Right hindlimb (tissue), 1 donor: ENCODE measurements at places on chromosomes 4 and X.

- no peak for DNase-seq
Observed at GRCh38 chrX:109283870-109284269, 198.0 kb downstream of the GUCY2F start.

DNA sequence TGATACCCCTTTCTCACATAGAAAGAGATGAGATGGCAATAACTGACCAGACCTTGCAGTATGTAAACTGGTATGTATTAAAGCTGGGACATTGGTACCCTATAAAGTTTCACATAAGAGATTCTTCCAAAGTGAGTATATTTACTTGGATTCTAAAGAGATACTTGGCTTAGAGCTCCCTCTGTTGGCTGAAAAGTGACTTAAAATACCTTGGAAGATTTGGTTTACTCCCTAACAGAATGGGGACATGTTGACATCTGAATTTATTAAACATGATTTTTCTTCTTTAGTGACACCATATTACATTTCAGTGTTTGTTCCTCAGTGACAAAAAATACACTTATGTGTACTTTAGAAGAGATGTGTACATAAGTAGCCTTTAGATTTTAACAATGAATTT is 47.9 kb upstream of the RGN start:
- DNase-seq, result no peak

GRCh38 chr4:28886934-28887333 is 1833.2 kb upstream of the PCDH7 start:
- no peak for DNase-seq

- DNase-seq, result no peak
Observed at GRCh38 chr4:112343330-112344080, 46.3 kb downstream of the ALPK1 start.

- no peak for DNase-seq
Observed at GRCh38 chr4:48898733-48899431, 7.7 kb downstream of the OCIAD2 start.

DNA sequence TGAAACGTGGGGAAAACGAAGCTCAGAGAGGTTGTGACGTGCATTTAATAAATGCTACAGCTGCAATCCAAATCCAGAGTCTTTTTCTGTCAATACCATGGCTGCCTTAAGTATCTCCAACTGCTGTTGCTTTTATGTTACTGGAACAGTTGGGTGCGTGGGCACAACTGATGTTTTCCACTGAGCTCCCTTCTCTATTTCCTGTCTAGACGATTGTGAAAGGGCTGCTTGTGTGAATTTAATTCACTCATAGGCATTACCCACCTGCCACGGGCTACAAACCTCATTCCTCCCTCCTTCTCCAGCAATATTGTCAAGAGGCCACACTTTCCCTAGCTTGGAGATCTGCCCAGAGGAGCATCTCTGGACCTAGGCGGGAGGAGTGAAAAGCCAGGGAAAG is 526.0 kb downstream of the MID1IP1 start:
- DNase-seq, result no peak

DNA sequence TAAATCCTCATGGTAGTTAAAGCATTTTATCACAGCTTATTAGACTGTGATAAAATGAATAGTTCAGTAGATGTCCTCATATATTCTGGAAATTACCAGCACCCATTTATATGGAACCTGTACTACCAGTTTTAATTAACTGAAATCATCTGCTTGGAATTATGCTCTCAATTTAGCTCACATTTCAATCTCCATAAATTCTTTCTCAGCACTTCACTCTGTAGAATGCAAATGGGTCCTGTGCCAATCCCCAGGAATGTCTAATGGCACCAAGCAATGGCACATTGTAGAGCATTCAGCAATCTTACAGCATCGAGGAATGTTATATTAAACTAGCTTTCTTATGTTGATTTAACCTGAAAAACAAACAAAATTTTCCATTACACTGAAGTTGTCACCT is 355.1 kb downstream of the PDHA2 start:
- DNase-seq, result no peak

- DNase-seq, result no peak
Observed at GRCh38 chr4:8404791-8405515, 35.6 kb downstream of the ACOX3 start.

DNA sequence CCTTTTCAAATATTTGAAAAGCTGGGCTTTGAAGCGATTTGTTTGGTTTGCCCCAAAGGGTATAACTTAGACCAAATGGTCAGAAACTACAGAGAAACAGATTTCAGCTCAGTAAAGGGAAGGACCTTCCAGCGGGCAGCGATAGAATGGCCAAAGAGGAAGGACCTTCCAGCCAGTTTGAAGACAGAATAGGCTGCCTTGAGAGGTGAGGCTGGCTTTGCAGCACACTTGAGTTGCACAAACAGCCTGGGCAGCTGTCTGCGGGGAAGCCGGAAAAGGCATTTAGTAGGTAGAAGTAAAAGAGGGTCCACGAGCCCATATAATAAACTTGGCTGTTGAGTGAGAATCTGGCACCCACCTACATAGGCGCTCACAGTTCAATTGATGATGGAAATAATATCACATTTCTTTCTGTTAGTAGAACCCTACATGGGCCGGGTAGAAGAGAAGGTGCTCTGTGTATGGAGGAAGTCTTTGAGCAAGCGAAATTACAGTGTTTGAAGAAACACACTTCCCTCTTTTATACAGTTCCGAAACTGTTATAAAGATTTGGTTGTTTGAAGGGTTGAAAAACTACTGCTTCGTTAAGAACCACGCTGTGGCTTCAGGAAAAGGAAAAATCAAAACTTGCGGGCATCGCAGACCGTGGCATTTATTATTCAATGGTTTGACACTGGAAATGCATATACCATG is 75.0 kb upstream of the SORBS2 start:
- no peak for DNase-seq

- DNase-seq, result no peak
Observed at GRCh38 chrX:150625875-150626274, 57.5 kb downstream of the MTM1 start.

- no peak for DNase-seq
Observed at GRCh38 chr4:86972997-86973396, 38.2 kb downstream of the AFF1 start.

GRCh38 chr4:94690851-94691254 is 66.9 kb upstream of the BMPR1B start:
- no peak for DNase-seq

- no peak for DNase-seq
Observed at GRCh38 chr4:6824772-6825402, 42.4 kb downstream of the KIAA0232 start.

- no peak for DNase-seq
Observed at GRCh38 chr4:120198411-120198810, 131.8 kb upstream of the MAD2L1 start.

DNA sequence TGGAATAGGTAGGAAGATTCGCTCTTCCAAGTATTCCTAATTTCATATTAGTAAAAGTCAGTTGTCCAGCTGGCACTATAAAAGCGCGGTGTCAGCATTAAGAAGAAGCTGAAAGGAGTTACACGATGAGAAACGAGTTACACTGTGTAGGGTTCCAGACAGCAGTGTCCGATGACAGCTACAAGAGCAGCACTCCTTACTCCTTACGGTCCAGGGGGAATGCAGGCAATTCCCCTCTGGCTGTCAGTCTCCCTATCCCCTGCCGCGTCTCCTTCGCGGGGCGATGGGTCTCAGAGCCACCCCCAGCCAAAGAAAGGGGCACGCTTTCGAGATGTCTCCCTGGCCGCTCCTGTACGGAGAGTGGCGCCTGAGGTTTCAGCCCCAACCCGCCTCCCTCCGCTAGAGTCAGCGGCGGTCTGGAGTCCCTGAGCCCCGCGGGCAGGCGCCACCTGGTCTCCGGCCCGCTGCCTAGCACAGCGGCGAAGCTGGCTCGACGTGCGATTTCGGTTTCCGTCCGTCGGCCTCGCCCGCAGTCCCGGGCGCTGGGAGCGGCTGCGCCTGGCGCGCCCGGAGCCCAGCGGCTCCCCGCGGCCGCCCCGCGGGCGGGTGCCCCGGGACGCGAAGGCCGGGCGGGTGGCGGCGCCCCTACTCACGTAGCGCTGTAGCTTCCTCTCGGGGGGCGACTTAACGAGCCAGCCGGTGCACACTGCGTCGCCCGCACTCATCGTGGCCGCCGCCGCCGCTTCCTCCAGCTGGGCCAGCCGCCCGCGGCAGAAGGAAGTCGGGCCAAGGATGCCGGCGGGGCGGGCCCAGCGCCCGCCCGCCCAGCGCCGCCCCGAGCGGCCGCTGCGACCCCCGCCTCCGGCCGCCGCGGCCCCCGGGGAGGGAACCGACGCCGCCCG is at the start of gene GAB3:
Gene GAB3, minus strand, starts transcription at position 777 of the 902 bp plus-strand sequence. Its CDS starts 52 bp downstream, at position 725.
- DNase-seq, result peak; percentile 36

DNA sequence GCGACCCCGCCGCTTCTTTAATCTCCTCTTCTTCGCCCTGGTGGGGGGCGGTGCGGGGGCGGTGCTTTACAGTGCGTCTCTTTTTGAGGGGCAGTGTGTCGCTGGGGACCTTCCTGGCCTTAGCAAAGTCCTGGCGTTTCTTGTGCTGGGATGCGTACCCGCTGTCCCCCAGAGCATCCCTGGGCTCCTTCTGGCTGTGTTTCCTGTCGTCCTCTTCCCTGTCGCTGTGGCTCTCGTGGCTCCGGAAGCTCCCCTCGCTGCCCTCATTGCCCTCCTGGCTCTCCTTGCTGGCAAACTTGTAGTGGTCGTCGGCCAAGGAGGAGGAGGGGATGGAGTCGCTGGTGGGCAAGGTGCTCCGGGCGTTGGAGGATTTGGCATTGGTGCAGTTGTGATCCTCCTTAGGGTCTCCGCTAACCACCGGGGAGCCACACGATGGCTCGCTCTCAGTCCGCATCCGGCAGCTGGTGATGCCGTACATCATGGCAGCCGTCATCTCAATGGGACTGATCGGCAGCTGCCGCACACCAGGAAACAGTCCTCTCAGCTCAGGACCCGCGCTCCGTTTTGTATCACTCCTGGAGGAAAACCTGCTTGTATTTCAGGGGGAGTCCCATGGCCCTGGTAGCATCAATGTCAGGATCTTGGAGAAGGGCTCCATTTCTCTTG is 30.4 kb upstream of the TMSB15A start:
- no peak for DNase-seq

DNA sequence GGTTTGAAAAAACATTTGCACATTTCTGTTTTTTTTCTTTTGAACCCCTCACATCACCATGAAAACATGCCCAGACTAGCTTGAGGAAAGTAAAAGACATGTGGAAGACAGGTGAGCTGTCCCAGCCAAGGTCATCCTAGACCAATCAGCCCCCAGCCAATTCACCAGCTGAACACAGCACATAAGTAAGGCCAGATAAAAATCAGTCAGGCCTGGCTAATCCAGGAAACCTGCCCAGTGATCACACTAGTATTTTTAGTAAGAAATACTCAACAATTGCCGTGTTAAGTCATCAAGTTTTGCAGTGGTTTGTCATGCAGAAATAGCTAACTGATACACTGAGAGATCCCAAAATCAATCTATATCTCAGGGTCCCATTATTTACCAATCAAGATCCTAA is 4.4 kb upstream of the SMR3A start:
- DNase-seq, result no peak

DNA sequence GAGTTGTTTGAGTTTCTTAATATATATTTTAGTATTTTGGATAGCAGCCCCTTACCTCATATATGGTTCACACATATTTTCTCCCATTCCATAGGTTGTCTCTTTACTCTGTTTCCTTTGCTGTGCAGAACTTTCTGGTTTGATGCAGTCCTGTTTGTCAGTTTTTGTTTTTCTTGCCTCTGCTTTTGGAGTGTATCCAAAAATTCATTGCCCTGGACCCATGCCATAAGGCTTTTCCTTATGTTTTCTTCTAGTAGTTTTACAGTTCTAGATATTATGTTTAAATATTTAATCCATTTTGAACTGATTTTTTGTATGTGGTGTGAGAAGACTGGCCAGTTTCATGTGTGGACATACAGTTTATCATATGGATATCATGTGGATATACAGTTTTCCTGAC is 58.5 kb upstream of the NUDT6 start:
- DNase-seq, result no peak

GRCh38 chr4:98006060-98006459 is 137.2 kb downstream of the STPG2 start:
- no peak for DNase-seq

GRCh38 chrX:104254442-104255115 is at the start of gene ESX1:
TSS of gene ESX1 (minus strand) at chrX:104254933. CDS start at chrX:104254849, 84 bp downstream.
- no peak for DNase-seq

GRCh38 chr4:791898-792625 is 33.9 kb downstream of the CPLX1 start:
- DNase-seq, result peak; percentile 73

DNA sequence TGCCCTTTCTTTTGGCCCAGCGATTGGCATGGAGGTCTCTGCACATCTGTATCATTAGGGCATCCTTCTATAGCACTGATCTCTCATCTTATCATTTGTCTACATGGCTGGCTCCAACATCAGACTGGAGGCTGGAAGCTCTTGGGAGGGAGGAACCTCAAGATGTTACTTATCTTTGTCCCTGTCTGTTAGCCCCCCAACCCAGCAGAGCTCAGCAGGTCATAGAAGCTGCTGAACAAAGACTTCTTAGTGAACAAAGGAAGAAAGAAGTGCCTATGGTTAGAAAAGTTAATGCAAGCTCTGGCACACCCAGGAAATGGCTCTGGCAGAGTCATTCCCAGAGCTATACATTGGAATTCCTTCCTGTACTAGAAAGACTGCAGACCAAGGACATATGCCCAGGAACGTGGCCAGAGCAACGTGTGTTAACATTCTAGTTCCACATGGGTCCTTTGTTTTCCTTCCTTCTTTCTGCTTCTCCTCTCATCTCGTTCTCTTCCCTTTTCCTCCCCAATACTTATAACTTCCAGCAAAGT is 74.0 kb downstream of the SEL1L3 start:
- DNase-seq, result no peak

- DNase-seq, result no peak
Observed at GRCh38 chr4:25060241-25060962, 29.7 kb upstream of the LGI2 start.

DNA sequence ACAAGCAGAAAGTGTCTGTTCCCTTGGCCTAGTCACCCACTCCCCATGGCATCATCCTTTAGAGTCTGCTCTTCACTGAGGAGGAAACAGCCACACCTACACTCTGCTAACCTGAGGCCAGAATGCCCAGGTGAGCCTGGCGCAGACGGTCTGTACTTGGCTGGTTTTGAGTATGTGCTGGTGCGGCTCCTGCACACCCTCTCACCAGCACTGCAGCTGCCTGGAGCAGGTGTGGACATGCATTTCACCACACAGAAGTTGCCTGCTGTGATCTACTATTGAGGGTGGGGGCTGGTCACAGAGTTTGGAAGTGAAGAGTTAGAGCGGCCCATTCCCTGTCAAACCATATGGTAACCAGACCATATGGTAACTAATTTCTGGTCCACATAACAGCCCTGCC is 39.5 kb downstream of the KANTR start:
- DNase-seq, result no peak

DNA sequence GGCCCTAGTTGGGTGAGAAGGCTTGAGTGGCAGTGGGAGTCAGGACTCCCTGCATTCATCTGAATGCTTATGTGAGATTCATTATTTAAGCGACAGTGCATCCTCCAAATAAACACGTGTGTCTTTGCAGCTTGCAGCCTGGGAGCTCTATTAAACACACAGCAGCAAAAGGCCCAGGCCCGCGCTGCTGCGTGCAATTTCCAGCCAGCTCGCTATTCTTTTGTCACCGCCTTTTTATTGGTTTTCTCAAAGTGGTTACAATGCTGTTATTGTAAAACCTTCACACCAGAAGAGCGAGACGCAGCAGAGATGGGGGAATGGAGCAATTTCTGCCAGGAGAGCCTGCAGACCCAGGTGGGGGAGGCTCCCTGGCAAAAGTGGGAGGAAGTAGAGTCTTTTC is 252.5 kb downstream of the BCOR start:
- DNase-seq, result no peak

GRCh38 chrX:68431836-68432235 is 1.5 kb downstream of the OPHN1 start:
- DNase-seq, result no peak

- no peak for DNase-seq
Observed at GRCh38 chr4:16259889-16260246, 33.6 kb upstream of the TAPT1 start.

GRCh38 chrX:1397001-1397400 is 5.1 kb upstream of the SLC25A6 start:
- no peak for DNase-seq
